ENCODE measurements at places on chromosomes 5 and 9.

DNA sequence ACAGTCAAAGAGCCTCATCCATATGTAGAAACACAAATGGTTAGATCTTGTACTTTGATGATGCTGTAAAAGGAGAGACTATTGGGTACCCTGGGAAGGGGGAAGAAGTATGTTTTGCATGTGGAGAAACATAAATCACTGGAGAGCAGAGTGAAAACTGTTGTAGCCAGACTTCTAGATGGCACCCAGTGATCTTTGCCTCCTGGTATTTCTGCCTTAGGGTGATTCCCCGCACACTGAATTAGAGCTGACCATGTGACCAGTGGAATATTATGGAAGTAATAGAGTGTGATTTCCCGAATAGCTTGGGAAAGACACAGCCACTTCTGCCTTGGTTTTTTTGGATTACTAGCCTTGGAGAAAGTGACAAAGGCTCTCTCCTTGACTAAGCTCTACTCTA lies 174.3 kb downstream of the LPAR1 start:
- no peaks in the 10 kb centered on the region for H3K27me3 ChIP-seq
- H3K4me3 ChIP-seq = no peak overlapping the region
- no peaks in the 10 kb centered on the region for H3K4me1 ChIP-seq
- no peak for DNase-seq
- no peak overlapping the region for H3K27ac ChIP-seq

DNA sequence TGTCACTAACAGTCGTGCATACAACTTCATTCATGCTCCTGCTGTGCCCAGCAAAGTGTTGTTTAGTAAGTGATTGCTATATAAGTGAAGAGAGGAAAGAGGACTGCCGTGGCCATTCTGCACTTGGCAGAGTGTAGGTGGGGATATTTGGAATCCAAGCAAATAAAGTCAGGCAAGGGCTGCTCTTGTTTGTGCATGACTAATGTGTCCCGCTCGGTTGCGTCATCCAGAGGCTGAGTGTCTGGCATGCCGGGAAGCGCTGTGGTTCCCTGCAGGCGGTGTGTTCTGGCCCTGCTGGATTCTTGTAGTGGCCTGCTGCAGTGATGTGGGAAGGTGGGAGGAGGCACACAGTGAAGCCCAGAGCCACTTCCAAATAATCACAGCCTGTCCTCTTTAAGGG lies 136.9 kb upstream of the ANKH start:
- DNase-seq = no peak
- no peaks in the 10 kb centered on the region for H3K36me3 ChIP-seq
- no peak overlapping the region for H3K4me3 ChIP-seq
- no peak overlapping the region for H3K27ac ChIP-seq
- H3K4me1 ChIP-seq = no peaks in the 10 kb centered on the region

DNA sequence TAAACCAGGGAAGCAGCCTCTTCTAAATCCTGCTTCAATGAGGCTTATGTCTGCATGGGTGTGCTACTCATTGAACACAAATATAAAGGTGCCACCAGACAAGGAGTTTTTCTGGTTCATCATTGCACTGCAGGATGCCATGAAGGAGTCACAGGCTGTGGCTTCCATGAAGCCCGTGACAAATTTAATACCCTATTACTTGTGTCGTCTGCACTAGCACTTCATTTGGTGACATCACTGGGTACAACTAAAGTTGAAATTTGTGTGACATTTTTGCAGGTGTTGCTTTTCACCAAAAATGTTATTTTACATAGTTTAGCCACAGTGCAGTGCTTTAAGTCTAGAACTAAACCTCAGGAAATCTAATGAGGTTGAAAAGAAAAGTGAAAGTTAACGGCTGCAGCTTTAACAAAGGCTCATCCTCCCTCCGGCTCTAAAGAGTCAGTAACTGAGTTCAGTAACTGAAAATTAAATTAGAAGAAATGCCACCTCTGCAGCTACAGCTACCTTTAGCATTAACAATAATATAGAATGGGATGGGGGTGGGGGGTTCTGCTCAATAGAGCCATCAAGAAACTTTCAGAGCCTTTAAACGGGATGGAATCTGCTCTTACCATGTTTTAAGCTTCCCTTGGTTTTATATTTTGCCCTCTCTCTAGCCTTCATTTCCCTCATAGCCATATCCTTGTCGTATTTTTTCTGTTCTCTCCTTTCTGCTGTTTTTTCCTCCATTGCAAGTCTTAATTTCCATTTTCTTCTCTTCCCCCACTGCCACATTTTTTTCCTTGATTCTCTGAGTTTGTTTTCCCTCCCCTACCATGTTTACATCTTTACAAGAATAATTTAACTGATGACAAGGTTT lies 233.8 kb upstream of the TMEM161B start:
- no peaks in the 10 kb centered on the region for H3K36me3 ChIP-seq
- no peaks in the 10 kb centered on the region for H3K27me3 ChIP-seq
- DNase-seq = peak; percentile 38
- peak overlapping the region; percentile 74 for H3K4me3 ChIP-seq

DNA sequence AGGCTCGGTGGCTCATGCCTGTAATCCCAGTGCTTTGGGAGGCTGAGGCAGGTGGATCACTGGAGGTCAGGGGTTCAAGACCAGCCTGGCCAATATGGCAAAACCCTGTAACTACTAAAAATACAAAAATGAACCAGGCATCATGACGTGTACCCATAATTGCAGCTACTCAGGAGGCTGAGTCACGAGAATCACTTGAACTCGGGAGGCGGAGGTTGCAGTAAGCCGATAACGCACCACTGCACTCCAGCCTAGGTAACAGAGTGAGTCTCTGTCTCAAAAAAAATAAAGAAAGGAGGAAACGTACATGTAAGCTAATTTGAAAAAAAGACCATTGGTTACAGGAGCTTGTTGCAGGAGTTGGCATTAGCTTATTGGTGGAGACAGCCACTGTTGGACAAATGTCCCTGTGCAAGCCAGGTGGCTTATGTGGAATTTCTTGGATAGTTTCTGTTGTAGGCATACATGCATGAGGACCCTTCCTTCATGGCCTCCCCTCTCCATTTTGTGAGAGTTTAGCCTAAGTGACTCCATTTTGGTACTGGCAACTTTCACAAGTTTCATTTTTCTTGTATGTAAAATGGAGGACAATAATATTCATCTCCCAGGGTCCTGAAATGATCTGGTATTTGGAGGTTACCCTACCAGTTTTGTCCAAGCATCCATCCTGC lies 16.8 kb upstream of the RAB14 start:
- no peaks in the 10 kb centered on the region for H3K27me3 ChIP-seq
- no peaks in the 10 kb centered on the region for H3K36me3 ChIP-seq
- no peak overlapping the region for H3K27ac ChIP-seq
- no peaks in the 10 kb centered on the region for H3K4me1 ChIP-seq
- no peak for DNase-seq

DNA sequence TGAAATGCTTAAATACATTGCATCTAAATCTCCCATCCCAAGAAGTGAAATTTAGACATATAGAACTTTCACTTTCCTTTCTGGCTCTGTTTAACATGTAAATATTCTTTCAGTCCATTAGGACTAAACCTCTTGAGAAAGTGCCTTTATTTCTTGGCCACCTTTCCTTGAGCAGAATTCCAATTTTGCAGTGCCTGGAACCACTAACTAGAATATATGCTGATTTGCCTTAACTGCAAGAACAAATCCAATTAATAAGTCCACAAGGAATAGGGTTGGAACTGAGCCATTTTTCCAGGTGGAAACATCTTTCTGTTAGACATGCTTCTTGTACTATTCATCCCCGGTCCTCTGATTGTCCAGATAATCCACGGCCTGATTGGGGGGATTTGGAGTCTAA lies 478.0 kb downstream of the ENC1 start:
- no peaks in the 10 kb centered on the region for H3K36me3 ChIP-seq
- no peaks in the 10 kb centered on the region for H3K4me1 ChIP-seq
- no peak overlapping the region for H3K27ac ChIP-seq
- no peak for DNase-seq

DNA sequence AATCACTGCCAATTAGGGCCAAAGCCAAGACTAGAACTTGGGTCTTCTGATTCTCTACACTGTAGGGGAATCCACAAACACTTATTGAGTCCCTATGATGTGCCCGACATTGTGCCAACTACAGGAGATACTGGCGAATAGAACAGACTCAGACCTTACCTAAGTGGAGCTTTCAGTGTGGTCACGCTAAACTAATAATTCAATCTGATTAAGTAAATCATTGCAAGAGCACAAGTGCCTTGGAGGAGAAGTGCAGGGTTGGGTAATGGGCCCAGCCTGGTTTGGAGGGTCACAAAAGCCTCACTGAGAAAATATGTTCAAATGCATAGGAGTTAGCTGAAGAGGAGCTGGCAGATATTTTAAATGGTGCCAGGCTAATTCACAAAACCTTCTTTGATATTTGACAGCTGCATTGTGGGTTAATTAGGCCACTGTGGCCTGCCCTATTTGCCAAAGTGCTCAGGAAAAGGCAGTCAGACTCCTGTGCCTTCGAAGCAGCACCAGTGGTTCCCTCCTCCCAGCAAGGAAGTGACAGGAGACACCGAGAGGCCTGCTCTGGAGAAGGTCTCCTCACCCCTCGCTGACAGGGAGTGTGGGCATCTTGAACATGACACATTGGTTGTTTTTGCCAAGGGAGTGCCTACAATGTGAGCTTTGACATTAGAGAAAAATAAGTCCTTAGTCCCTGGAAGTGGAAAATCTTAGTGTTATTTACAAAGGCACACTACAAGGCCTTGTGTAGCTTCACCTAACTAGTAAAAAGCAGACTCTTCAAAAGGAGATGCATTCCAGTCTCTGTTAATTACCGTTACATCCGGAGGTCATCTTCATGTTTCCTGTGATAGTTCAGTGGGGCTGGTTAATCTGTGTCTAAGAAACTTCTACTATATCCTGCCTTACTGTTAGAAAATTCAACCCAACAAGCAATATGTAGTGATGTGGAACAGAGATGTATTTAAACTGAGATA lies 24.1 kb upstream of the TRAF1 start:
- no peak overlapping the region for H3K27ac ChIP-seq
- H3K27me3 ChIP-seq = no peaks in the 10 kb centered on the region

DNA sequence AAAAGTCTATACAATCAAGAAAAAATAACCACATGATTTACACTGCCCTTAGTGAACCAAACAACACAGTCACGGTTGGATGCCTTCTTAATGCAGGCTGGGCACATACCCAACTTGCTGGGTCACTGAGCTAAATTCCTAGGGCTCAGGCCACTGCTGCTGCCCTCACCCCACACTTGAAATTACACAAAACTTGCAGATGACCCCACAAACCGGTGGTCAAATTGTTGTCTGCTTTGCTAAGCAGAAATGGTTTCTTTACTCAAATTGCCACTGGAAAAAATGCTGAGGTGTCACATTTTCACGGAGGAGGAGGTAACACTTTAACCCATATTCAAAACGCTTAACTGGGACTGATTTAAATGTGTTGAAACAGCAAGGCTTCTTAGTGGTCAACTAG lies 62.4 kb downstream of the HMHB1 start:
- no peak for DNase-seq
- H3K4me3 ChIP-seq = no peak overlapping the region
- H3K36me3 ChIP-seq = no peaks in the 10 kb centered on the region
- no peaks in the 10 kb centered on the region for H3K27me3 ChIP-seq
- no peak overlapping the region for H3K27ac ChIP-seq

DNA sequence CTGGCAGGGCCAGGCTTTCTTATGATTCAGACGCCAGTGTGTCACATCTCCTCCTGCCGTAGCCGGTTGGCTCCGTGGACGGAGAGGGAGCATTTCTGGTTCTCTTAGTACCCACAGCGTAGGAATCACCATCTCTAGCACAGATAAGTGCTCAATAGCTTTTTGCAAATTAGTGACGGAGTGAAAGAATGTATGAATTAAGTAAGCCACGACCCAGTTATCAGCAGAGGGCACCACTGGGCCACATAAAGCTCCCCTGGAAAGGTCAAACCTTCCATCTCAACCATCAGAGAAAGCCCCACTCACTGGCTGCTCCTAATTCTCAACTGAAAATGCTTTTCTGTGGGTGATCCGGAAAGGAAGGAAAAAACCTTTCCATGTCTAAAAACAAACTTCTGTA lies 317.0 kb upstream of the ADCY2 start:
- H3K4me1 ChIP-seq = no peaks in the 10 kb centered on the region
- H3K27me3 ChIP-seq = no peaks in the 10 kb centered on the region
- H3K27ac ChIP-seq = no peak overlapping the region

All from naive thymus-derived CD4-positive, alpha-beta T cell (primary cell).